ENCODE measurements at places on chromosomes 1 and 21. TPM values are rescaled to one million over a fixed set of nuclear protein-coding genes. Genes with fewer than 3 reads are reported as not detected.

The KRTAP13-2 gene
- total RNA-seq, result not detected

The OR10Z1 gene
- total RNA-seq, result not detected

The IL22RA1 gene
- total RNA-seq, result not detected

The FGR gene
- not detected for total RNA-seq

The CCDC27 gene
- total RNA-seq, result not detected

The CLCN6 gene
- total RNA-seq, result 14.1 TPM

The IGSF5 gene
- not detected for total RNA-seq

The RNU1-3 gene
- under 0.01 TPM for total RNA-seq

The UMODL1 gene
- not detected for total RNA-seq

The ATP5PF gene
- total RNA-seq, result 95.4 TPM

The LRRIQ3 gene
- 0.10 TPM for total RNA-seq

The SPRR3 gene
- not detected for total RNA-seq

The CHI3L2 gene
- total RNA-seq, result not detected

GRCh38 chr1:12316331-12316730 is 86.5 kb downstream of the VPS13D start:
- no peak for DNase-seq

DNA sequence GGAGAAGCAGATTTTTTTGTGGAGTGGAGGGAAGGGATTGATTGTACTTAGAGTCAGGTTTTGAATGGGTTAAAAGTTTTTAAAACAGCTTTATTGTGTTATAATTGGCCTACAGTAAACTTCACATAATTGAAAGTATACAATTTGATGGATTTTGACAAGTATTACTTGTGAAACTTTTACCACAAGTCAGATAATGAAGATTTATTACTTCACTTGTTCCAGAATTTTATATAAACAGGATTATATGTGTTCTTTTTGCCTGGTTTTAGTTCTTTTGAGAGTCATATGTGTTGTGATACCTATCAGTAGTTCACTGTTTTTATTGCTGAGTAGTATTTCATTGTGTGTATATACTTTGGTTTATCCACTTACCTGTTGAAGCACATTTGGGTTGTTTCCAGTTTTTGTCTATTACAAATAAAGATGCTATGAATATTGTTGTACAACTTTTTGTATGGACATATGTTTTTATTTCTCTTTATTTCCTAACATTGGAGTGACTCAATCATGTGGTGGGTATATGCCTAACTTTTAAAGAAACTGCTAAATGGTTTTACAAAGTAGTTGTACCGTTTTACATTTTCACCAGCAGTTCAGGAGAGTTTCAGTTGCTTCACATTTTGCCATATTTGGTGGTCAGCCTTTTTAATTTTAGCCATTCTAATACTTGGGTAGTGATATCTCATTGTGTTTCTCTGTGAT is 71.0 kb downstream of the DYRK1A start:
- no peak for DNase-seq

GRCh38 chr21:22516230-22516629 is 1518.0 kb downstream of the NCAM2 start:
- no peak for DNase-seq

DNA sequence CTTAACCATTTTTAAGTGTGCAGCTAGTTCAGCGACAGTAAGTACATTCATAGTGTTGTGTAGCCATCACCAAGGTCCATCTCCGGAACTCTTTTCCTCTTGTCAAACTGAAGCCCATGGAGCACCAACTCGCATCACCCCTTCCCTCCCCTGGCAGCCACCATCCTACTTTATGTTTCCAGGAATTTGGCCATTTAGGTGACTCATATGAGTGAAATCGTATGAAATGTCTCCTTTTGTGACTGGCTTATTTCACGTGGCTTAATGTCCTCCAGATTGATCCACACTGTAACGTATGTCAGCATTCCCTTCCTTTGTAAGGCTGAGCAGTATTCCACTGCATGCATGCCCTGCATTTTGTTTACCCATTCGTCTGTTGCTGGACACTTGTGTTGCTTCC is 2.5 kb downstream of the COL6A2 start:
- DNase-seq, result no peak

DNA sequence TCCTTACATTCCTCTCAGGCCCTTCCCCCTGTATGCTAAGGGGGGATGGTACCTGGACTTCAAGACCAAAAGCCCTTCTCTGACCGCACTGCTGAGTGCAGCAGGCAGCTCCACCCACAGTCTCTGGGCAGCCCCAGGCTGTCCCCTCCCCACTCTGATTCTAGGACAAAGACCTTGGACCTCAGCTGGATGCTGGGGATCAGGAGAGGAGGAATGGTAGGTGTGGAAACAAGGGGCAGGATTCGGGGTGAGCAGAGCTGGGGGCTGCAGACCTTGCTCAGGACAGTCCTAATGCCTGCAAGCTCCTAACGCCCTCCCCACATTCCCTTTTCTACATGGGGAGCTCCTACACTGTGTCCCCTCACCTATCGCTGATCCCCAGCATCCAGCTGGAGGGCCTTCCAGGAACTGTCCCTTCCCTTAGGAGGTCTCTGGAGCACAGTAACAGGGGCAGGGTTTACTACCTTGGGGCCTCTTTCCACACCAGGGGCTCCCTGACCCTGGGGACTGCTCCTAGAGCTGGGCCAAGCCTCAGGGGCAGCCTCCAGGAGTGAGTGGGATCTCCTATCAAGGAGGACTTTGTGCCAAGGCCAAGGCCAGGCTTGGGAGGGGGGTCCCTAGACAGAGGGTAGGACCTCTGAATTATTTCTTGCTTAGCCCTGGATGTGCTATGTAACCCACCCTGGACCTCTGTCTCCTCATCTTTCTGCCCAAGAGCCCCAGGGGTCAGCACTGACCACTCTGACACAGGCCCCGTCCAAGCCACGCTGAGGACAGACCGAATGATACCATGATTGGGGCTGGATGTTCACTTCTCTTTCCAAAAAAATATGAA is 5.6 kb downstream of the CLDN19 start:
- DNase-seq, result no peak

DNA sequence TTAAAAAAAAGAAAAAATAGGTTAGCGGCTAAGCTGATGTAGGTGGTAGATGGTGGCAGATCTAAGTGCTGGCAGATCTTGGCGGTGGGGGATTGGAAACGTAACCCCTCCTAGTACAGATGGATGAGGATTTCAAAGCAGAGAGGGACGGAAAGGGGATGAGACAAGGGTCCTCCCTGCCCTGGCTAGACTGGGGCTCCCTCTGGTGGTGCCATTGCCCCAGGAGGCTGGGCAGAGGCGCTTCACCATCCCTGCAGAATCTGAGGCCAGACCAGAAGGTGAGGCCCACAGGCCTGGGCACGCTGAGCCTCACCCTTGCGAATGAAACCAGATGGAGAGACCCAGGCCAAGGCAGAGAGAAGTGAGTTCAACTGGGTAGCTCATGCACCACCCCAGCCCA is 7.0 kb upstream of the PLEKHA6 start:
- no peak for DNase-seq

GRCh38 chr1:204506969-204507316 is 9.3 kb upstream of the MDM4 start:
- DNase-seq, result peak; percentile 94

- no peak for DNase-seq
Observed at GRCh38 chr1:214391873-214392645, 111.1 kb downstream of the SMYD2 start.

- DNase-seq, result no peak
Observed at GRCh38 chr1:244843148-244843978, 7.9 kb downstream of the COX20 start.

DNA sequence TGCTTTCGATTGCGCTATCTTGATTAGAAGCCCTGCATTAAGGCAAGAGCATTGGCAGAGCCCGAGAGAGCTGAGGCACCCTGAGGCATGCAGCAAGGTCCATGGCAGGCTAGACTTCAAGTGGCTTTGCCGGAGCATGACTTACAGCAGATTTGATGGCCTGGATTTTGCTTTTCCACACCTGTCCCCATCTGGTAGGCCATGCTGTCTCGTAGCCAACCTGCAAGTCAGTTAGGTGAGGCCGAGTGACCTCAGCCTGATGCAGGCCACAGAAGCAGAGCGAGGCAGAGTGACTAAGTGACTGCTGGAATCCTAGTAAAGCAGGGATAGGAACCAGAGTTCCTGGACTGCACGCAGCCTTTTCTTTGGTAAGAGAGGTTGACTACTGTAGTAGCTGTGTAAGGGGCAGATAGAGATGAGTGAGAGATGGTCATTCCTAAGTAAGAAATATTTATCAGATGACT is 148.9 kb downstream of the PBX1 start:
- DNase-seq, result no peak

GRCh38 chr1:44631647-44632539 is 42.4 kb downstream of the TMEM53 start:
- no peak for DNase-seq

GRCh38 chr1:46747683-46748288 is 28.9 kb upstream of the EFCAB14 start:
- no peak for DNase-seq

GRCh38 chr1:216723274-216723780 is at the start of gene ESRRG:
Gene ESRRG (minus strand): TSS chr1:216723429. CDS start chr1:216723299, 130 bp downstream.
- DNase-seq, result no peak

DNA sequence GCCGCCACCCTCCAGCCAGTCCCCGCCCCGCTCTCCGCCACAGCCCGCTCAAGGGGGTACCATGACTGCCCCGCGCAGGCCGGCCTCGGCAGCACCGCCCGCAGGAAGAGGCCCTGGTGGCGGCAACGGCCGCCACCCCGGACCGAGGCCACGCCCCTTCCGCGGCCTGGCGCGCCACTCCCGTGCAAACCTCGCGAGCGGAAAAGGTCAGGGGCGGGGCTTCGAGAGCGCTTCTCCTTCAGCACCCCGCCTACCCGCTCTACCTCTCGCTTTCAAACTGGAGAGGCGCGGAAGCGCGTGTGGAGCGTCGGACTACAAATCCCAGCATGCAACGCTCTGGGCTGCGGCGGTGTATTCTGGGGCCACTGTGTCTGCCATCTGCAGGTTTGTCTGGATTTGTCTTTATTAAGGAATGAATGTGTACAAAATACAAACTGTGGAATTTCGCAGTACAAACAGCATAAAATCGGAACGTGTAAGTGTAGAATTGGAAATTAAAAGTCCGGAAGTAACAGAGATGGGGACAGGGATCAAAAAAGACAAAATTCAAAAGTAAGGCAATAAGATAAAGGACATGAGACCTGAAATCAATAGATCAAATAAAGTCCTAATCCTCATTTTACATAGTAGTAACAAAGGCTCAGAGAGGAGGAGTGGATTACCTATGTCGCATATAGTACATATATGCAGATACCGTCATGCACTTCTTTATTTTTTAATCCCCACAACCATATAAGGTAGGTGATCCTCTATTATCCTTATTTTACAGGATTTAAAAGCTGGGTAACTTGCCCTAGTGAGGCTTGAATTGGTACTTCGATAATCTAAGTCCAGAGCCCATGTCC is 464 bp upstream of the ADSS2 start:
- DNase-seq, result peak; percentile 90

DNA sequence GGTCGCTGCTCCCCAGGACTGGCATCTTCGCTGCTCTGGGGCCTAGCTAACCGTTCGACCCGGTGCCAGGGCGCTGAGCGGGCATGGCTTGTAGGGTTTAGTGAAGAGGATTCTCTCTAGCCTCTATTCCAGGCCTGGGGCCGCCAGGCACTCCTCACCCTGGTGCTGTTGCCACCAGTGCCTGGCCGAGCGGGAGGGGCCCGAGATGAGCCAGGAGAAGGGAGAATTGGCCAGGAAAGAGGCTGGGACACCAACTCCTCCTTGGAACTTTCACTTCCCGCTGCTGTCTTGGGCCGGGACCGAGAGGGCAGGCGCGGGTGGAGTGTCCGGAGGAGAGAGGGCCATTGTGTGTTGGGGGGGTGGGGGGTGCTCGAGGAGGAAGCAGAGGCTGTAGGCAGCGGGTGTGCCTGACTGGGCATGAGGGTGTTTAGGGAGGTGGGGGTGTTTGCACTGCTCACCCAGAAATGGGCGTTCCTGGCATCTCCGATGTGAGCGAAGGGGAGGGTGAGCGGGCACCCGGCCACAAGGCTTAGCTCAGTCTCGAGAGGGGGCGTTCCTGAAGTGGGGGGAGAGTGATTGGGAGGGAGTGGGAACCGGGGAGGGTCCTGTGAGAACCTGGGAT is 772 bp downstream of the ADAM15 start:
- DNase-seq, result no peak

- no peak for DNase-seq
Observed at GRCh38 chr21:14076143-14076806, 134.5 kb downstream of the LIPI start.

Measured in glomerular endothelial cell (primary cell).